ENCODE measurements at places on chromosomes 1 and 21.

GRCh38 chr1:1622010-1622787, 6.9 kb downstream of the MIB2 start:
- DNase-seq: no peak

DNA sequence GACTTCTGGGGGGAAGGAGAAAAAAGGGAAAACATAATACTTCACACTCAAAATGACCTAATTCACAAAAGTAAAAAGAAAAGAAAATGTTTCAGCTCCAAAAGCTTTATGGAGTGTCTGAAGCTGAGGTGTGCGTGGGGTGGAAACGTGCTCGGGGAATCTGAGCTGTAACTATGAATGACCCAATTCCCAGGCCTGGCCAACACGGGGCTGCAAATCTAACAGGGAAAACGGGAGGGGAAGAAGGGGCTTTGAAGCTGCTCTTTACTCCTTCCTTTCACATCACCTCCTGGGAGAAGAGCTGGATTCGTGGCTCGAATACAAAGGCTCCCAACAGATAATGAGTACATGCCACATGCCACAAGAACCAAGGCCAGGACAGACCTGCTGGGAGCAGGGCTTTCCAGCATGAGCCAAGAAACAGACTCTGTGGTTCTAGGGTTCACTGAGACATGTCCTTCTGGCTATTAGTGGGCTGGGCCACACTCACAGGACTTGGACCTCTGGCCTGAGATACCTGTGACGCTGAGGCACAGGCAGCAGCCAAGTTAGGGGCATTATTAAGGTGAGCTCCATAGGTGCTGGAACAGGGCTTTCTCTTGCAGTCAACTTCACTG, 51.5 kb downstream of the SLC66A1 start:
- no peak for DNase-seq

DNA sequence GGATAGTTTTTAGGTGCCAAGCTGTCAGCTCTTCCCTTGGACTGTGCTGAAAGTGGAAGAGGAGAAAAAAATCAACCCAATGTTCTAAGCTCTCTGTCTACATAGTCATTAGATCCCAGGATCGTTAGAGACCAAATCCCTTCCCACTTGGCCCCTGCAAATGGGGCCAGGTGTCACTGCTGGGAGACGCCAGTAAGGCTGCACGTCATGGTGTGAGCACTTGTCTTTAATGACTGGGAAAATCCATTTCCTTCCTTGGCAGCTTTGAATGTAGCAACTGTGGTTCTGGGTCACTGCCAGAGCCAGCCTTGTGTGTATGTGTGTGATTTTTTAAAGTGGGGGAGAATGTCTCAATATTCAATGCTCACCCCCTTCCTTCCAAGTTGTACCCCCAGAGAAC, 59.9 kb downstream of the MAN1C1 start:
- no peak for DNase-seq

- no peak for DNase-seq
Measured at GRCh38 chr1:199545780-199546179, 481.7 kb upstream of the NR5A2 start.

- DNase-seq: no peak
Measured at GRCh38 chr1:29676496-29676895, 440.2 kb downstream of the PTPRU start.

- DNase-seq: no peak
Measured at GRCh38 chr1:184691719-184692324, 62.8 kb downstream of the EDEM3 start.

- DNase-seq: no peak
Measured at GRCh38 chr1:163046071-163046470, 23.1 kb upstream of the RGS4 start.

DNA sequence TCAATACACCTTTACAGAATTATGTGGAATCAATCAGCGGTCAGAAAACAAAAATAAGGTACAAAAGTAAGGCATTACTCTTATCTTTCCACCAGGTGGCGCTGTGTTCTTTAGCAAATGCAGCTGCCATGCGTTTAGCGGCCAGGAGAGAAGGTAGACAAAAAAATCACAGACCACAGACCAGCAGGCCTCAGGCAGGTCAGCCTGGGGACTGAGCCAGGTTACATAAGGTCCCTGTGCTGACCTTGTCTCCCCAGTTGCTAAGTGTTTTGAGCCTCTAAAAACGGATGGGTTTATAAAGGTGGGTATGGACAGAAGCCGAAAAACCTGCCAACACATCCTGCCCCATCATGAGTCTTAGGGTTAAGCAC, 2.8 kb downstream of the RGS16 start:
- peak; percentile 44 for DNase-seq

- DNase-seq: no peak
Measured at GRCh38 chr1:86866665-86867064, 47.3 kb downstream of the SELENOF start.

- DNase-seq: no peak
Measured at GRCh38 chr1:176789571-176790090, 326.7 kb downstream of the PAPPA2 start.

GRCh38 chr1:234408757-234409156, 35.5 kb downstream of the COA6 start:
- DNase-seq: peak; percentile 51

DNA sequence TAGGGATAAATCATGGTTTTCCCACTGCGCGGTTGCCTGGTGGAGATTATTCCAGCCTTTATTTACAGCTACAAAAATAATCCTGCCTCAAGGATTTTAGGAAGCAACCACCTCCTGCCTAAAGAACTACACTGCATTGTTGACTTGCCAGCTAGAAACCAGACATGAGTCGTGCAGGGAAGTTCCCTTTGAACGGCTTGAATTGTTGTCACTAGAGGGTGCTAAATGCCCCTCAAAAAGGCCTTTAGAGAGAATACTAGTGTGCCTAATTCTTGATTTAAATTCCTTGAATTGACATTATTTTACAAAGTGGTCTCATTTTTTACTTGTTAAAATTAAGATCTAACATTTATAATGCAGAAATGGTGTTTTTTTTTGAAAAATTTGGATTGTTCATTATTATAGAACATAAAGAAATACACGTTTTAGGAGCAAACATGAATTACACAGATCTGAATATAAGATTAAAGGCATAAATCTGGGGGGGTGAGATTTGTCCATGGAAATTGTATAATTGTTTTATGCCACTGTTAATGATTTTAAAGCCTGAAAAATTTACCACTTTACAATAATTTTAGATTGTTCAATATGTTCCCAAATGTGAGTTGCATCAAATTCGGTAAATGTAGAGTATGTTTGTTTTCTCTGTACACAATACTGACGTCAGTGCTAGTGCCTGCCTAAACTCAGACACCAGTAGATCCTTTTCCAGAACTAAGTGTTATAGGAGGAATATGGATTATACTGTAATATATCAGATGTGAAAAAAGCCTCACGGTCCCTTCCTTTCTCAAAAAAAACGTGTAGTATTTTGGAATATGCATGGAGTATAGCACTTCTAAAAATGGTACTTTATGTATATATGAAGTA, 7.6 kb upstream of the ERG start:
- no peak for DNase-seq

Measured in T follicular helper cell (primary cell).